Cardiac muscle cell (in vitro differentiated cells and primary cell): ENCODE measurements at places on chromosomes 1 and 21.
A peak's percentile ranks its signal among the peaks of the same experiment; 100 is the strongest.

GRCh38 chr1:1680912-1681273 lies 11.7 kb downstream of the SLC35E2B start:
- DNase-seq, result no peak

- no peak for DNase-seq
These were observed at the start of gene RNF187 for GRCh38 chr1:228487336-228488124. Gene RNF187, plus strand, starts transcription at chr1:228487382.

- peak; percentile 76 for DNase-seq
These were observed 193.6 kb downstream of the RPS6KC1 start for GRCh38 chr1:213244664-213245091.

DNA sequence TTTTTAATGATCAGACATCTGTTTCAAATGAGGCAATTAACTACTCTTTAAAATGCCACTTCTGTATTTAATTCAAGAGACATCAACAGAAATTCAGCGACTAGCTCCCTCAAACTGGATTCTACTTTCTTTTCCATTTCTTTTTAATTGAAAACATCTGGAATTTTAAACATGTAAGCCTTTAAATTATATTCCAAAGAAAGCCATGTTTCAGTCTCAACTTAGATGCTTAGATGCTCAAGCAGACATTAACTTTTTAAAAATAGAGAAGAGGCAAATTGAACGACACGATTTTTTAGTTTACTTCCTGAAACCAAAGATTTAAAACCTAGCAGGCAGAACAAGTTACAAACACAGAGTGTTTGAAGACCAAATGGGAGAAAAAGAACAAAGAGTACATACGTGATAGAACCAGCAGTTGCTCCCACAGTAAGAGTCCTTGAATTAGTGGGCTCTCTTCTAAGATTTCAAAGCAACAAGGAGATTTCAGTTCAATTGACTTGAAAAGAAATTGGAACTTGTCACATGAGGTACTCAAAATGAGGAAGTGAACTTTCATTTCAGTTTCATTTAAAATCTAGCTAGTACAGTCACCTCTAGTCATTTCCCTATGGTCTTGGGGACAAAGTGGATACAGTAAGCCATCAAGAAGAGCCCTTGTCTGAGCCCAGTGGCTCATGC lies at the start of gene CTSS:
Gene CTSS, minus strand, starts transcription at position 483 of the 681 bp plus-strand sequence. CDS start 1,015 bp downstream, outside the sequence.
- DNase-seq, result no peak

DNA sequence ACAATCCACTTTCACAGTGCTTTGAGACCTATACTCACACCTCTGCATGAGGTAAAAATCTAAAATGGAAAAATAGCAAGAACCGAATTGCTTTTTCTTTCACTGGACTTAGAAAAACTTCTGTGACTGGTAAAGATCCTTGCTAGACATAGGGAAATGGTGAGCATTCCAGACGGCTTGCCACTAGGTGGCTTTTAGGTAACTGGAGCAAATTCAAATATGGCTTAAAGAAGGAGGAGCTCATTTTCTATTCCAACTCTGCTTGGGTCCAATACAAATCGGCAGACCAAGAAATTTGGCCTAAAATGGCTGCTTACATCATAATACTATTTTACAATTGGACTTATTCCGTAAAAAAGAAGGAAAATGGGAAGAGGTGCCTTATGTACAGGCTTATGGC lies 977.9 kb downstream of the ADGRL2 start:
- peak; percentile 7 for DNase-seq

DNA sequence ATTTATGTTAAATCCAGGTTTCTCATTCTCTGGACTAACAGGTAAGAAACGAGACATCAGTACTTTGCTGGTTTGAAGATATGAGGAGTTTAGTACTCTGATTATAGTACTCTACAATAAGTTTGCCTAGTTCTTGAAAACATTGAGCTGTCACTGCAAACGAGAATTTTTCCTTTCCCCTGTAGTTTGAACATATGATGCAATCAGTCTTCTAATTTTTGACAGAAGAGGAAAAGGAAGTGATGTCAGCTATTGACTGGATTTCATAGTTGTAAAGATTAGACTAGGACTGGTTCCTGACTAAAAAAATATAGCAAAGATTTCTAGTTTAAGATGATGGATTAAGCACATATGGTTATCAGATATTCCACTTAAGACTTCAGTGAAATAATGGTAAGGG lies 461.9 kb downstream of the LRRIQ3 start:
- no peak for DNase-seq

- DNase-seq, result no peak
These were observed at the start of gene DIO1 for GRCh38 chr1:53893999-53894636. Gene DIO1, plus strand, starts transcription at chr1:53894187. Its CDS starts 24 bp downstream, at chr1:53894211.

GRCh38 chr1:117122330-117123025 lies 929 bp upstream of the TRIM45 start:
- DNase-seq, result no peak

DNA sequence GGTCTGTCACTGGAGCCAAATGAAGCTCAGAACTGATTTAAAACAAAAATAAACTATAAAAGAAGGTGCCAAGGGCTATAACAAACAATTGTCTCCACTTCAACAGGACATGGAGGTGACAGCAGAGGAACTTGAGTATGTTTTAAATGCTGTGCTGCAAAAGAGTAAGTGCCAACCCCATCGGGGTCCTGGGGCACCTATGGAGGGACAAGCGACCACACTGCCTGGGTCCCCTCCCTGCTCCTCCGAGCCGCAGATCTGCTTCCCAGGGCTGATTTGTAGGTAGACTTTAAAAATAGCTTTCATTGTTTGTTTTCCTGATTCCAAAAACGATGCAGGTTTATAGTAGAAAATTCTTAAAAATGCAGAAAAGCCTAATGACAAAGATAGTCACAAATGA lies 42.8 kb downstream of the CAPN9 start:
- DNase-seq, result no peak

- DNase-seq, result no peak
These were observed 1072.2 kb downstream of the BRINP3 start for GRCh38 chr1:189405419-189405818.

- DNase-seq, result no peak
These were observed 42.1 kb downstream of the HOOK1 start for GRCh38 chr1:59856725-59857338.

- no peak for DNase-seq
These were observed 288.3 kb upstream of the SGIP1 start for GRCh38 chr1:66245691-66246090.

- DNase-seq, result peak; percentile 71
These were observed 212.6 kb downstream of the TGFB2 start for GRCh38 chr1:218557731-218558130.

- DNase-seq, result no peak
These were observed 49.1 kb upstream of the APOBEC4 start for GRCh38 chr1:183702087-183702812.

GRCh38 chr1:30692948-30693301 lies 30.5 kb downstream of the MATN1 start:
- no peak for DNase-seq

DNA sequence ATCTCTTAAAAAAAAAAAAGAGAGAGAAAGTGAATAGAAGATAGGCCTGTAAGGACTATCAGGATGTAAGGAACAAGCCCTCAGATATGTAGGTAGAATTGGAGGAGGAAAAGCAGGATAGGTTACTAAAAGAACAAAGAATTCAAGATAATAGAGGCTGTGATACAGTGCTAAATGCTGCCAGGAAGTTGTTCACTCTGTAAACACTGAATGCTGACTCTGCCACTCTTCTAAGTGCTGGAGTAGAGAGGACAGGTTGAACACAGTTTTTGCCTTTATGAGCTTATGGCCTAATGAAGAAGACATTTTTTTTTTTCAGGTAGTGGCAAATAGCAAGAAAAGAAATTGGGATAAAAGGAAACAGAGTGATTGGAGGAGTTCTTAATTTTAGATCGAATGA lies 90.6 kb upstream of the ZNF678 start:
- no peak for DNase-seq

- DNase-seq, result no peak
These were observed 83.4 kb downstream of the USP24 start for GRCh38 chr1:55131801-55132200.

DNA sequence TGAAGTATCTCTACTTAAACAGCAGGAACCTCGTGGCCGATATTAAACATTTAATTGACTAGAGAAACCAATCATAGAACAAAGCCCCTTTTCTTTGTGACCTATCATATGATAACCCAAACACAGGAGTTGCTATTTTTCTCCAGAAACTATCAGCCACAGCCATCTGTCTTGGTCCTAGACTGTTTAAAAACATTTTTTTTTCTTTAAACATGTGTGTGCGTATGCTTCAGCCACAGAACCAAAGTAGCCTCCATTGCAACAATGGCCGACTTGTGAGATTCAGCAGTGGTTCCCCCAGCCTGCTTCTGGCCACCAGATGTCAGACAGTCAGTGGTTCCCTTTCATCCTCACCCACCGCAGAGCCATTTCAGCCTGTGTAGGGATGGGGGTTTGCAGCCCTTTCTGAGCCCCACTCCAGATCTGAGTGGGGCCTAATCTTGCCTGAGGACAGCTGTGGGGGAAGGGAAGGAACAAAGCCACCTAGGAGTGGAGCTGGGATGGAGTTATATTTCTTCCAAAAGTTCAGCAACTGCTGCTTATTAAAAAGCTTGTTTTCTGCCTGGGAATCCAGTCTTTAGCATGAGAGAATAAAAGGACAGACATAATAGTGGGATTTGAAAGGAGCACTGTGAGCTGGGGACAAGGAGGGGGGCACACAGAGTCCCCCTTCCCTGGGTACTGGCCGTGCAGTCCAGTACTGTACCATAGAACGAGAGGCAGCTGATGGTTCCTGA lies 11.7 kb upstream of the IGSF3 start:
- no peak for DNase-seq

DNA sequence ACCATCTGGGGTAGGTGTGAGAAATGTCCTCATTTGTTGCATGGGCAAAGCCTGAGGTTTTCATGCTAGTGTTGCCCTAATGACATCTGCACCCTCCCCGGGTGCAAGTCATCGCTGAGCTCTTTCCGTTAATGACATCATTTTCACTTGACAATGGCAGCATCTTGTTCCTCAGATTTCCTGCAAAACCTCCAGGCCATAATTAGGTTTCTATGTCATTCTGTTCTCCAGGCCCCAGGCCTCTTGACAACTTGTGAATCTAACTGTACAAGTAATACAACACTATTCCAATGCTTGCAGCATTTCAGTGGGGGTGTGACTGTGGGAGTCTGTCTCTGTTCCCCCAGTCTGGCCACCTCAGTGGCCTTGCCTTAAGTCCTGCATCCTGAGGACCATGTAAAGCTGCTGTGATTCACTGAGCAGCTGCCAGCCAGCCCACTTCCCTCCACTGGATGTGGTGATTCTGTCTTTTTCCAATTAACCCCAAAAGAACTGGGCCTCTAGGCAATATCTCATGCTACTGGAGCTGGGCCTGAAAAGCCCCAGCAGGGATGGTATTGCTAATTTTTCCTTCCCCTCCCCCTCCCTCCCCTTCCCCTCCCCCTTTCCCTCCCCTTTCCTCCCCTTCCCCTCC lies 22.8 kb downstream of the RAB7B start:
- DNase-seq, result no peak

DNA sequence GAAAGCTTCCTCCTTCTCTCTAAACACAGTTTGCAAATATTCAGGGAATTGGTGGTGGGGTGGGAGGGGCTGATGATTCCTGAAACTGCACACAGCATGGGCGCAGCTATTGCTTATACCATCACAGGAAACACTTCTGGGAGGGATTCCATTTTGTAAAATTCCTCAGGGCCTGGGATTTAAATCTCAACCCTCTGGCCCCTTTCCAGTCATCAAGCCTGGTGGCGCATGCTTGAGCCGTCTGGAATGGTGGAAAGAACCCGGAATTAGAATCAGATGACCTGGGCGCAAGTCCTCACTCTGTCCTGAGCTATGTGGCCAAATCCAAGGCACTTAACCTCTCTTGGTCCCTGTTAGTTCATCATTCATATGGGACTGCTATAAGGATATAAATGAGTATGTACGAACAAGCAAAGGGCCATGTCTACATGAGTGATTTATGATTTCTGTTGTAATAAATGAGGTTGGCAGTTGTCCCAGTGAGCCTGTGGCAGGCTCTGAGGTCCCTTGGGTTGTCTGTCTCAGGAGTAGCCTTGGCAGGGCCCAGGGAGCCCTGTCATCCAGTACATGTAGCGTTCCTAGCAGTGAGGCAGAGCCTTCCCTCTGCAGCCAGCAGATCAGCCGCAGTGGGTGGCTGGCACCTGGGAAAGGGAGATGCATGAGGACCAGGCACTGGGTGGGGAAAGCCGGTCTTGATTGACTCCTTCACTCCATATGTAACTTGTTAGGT lies 72.0 kb downstream of the MAN1C1 start:
- no peak for DNase-seq

DNA sequence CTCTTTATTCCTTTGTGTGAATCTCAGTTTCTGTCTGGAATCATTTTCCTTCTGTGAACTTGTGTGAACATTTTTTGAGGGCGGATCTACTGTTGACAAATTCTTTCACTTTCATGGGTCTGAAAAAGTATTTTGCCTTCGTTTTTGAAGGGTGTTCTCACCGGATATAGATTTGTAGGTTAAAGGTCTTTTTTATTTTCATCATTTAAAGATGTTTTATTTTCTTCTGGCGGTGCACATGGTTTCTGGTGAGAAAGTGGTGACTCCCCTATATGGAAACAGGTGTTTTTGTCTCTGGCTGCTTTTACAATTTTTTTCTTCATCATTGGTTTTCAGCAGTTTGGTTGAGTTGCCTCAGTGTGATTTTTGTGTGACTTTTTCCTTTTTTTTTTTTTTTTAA lies 94.9 kb downstream of the DYRK1A start:
- peak; percentile 25 for DNase-seq
